ENCODE measurements at places on chromosomes 7 and 10. TPM values are rescaled to one million over a fixed set of nuclear protein-coding genes. Genes with fewer than 3 reads are reported as not detected.

The CUZD1 gene
- total RNA-seq: 0.56 TPM

The PPP1R17 gene
- total RNA-seq: not detected

GRCh38 chr7:151937286-151937685 lies 19.0 kb upstream of the GALNTL5 start:
- no peak overlapping the region for H3K27ac ChIP-seq
- DNase-seq: no peak
- no peak overlapping the region for H3K4me3 ChIP-seq
- H3K4me1 ChIP-seq: no peaks in the 10 kb centered on the region
- peaks cover 2% of the 10 kb centered on the region for H3K27me3 ChIP-seq

- H3K36me3 ChIP-seq: no peaks in the 10 kb centered on the region
- H3K4me1 ChIP-seq: no peaks in the 10 kb centered on the region
- no peak overlapping the region for H3K4me3 ChIP-seq
- DNase-seq: no peak
- no peak overlapping the region for H3K27ac ChIP-seq
Measured at GRCh38 chr7:51732951-51733350, 416.3 kb upstream of the COBL start.

- 0 out of 2 replicates have a peak, but pooled peaks cover 1% of the 10 kb centered on the region for H3K36me3 ChIP-seq
- H3K4me3 ChIP-seq: no peak overlapping the region
- H3K27me3 ChIP-seq: no peaks in the 10 kb centered on the region
- H3K4me1 ChIP-seq: peaks cover 2% of the 10 kb centered on the region
- DNase-seq: peak; percentile 28
Measured at GRCh38 chr10:26790221-26790995, 70.3 kb downstream of the ABI1 start.
